ENCODE measurements at places on chromosomes 5 and 9. TPM values are rescaled to one million over a fixed set of nuclear protein-coding genes. Genes with fewer than 3 reads are reported as not detected.

DNA sequence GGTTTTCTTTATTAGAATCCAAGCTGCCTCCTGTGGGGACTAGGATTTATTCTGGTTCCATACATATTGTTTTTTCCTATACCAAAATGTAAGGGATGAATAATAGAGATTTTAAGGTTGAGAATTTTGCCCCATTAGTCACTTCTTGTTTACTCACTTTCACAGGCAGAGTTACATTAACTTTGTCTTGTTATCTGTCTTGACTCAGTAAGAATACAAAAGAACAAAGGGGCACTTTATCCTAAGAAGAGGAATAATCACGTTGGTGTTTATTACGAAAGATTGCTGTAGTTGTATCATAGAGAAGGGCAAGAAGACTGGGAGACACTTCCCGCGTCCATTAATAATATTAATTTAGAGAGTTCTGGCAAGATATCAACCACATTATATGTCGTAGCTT is 599.7 kb upstream of the FTMT start:
- H3K4me1 ChIP-seq = no peaks in the 10 kb centered on the region
- DNase-seq = peak; percentile 39

The SGCD gene
- total RNA-seq = 2.9 TPM

The TAF11L10 gene
- total RNA-seq = not detected

The IFNA21 gene
- total RNA-seq = not detected

The SREK1IP1 gene
- 27.3 TPM for total RNA-seq
